ENCODE measurements at places on chromosomes 6 and 20.

GRCh38 chr6:8110725-8111124, 8.4 kb upstream of the EEF1E1 start:
- DNase-seq, result no peak

- no peak for DNase-seq
These were observed 23.6 kb upstream of the SCAF8 start for GRCh38 chr6:154709621-154710020.

GRCh38 chr20:11459090-11459890, 458.4 kb upstream of the BTBD3 start:
- no peak for DNase-seq

- DNase-seq, result no peak
These were observed 152.7 kb upstream of the SLC22A16 start for GRCh38 chr6:110629153-110629552.

DNA sequence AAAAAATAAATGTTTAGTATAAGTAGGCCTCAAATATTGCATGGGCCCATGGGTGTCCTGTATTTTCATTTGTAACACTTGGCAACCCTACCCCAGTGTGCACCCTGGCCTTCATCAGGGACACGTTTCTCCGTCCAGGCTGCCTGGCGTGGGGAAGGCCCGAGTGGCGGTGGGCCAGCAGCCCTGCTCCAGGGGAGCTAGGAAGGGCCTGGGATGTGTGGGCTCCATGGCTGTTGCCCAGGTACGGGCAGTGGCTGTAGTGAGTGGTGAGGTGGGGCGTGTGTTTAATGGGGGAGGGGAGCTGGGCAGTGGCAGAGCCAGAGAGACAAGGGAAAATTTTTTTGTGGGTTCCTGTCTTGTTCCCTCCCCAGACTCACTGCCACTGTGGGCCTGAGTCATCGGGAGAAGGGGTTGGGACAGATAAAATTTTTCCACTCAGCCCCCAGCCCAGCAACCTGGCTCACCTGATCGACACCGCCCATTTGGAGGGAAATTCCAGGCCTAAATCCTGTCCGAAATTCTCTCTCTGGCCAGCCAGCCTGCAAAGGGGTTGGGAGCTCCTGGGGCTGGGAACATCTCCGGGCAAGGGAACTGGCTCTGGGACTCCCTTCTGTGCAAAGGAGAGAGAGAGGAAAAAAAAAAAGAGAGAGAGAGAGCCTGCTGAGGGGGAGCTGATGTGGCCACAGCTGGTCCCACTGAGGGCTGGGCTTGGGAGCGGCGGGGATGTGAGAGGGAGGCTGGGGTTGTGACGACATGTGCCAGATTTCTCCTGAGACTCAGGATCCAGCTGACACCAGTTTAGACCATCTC, 32.5 kb upstream of the VEGFA start:
- DNase-seq, result no peak

DNA sequence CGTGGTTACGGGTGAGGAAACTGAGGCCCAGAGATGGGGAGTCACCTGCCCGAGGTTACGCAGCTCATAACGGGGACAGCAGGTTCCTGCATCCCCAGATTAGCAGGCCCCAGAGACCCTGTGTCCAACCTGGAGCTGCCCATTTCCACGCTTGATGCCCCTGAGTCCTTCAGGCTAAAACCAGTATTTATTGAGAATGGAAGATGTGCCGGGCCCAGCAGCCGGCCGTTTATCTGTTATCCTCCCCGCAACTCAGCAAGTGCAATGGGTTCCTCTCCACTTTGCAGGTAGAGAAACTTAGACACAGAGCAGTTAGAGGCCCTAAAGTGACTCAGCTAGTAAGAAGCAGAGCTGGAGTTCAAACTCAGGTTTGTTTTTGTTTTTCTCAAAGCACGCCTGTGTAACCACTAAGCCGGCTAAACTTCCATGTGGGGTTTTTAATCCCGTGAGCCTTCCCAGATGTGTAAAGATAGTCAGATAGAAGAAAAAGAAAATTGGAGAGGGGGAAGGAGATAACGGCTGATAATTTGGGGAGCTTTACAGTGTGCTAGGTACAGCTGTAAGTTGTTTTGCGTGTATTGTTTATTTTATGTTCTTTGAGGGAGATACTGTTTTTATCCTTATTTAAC, 775 bp downstream of the PFDN4 start:
- DNase-seq, result no peak

- DNase-seq, result no peak
These were observed 271.9 kb upstream of the MARCKS start for GRCh38 chr6:113585246-113585645.

- no peak for DNase-seq
These were observed 668 bp downstream of the PKIB start for GRCh38 chr6:122610690-122611455.

DNA sequence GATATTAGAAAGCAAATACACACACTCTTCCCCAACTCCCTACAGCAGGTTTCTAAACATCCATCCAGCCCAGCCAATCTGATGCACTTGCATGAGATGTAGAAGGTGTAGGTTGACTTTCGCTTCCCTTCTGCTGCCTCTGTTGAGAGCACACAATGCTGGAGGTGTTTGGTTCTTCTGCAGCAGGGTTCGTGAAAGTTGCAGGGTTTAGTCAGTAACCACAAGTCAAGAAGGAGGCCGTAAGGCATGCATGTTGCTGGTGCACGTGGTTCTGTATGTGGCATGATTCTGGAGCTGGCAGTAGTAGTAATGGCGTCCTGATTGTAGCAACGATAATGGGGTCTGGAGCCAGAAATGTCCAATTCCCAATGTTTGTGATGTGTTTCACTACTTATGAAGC, 53.0 kb downstream of the DEK start:
- no peak for DNase-seq

DNA sequence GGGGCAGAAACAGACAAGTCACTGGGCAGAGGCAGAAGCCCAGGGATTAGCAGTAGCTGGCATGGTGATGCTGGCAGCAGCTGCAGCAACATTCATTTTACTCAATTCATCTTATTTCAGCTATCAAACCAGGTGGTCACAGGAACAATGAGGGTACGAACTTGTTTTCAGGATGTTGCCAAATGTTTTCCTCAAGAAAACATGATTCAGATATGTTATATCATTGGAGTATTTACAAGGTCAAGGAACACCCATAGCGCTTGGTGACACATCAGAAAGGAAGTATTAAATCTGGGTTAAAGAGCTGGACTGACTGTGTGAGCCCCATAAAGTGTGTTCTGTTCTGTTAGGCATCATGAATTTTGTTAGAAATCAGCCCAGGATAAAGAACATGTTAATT, 456.9 kb upstream of the ID4 start:
- no peak for DNase-seq

GRCh38 chr20:16808796-16809195, 60.6 kb downstream of the OTOR start:
- no peak for DNase-seq

DNA sequence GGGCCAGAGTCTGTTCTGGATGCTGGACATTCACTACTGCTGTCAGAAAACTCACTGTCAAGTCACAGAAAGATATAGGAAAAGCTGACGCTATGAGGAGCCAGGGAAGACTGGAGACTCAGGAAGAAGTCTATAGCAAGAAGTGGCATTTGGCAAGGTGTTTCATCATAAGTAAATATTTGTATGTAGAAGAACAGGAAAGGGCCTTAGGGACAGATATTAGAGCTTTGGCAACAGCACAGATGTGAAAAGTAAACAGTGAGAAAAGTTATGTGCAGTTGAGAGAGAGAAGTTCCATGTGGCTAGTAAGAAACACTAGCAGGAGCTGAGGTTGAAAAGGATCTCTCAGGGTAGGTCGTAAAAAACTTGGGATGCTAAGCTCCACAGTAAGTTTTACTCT, 868.9 kb downstream of the PHF3 start:
- no peak for DNase-seq

DNA sequence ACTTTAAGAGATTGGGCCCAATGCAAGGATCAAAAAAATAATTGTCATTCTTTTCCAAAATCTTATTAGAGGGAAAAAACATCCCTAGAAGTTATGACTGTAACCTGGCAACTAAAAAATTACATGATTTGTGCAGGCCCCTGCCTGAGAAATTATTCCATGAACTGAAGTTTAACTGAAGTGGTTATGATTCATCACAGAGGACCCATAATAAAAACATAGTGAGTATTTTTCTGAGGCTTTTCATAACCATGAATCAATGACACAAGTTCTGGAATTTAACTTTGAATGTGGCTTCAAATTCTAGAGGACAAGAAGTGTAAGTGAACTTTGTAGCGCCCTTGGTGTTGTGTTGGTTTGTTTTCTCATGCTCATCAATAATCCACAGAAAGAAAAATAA, 31.1 kb upstream of the CARMIL1 start:
- DNase-seq, result no peak

DNA sequence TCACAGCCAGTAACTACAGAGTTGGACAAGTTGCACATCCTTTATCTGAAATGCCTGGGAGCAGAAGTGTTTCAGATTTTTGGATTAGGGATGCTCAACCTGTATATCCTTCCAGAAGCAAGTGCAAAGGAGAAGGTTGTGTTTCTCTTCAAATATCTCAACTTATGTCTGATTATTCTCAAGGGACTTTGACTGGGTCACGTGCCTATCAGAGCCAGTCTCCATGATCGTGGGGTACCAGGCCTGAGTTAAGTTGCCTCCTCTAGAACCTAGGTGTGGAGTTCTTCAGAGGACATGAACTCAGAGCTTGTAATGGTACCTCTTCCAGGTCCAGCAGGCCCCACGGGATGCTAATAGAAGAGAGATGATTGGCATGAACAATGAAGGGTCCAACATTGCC, 7.8 kb downstream of the CD83 start:
- DNase-seq, result no peak

GRCh38 chr6:113539623-113540022, 317.5 kb upstream of the MARCKS start:
- no peak for DNase-seq

DNA sequence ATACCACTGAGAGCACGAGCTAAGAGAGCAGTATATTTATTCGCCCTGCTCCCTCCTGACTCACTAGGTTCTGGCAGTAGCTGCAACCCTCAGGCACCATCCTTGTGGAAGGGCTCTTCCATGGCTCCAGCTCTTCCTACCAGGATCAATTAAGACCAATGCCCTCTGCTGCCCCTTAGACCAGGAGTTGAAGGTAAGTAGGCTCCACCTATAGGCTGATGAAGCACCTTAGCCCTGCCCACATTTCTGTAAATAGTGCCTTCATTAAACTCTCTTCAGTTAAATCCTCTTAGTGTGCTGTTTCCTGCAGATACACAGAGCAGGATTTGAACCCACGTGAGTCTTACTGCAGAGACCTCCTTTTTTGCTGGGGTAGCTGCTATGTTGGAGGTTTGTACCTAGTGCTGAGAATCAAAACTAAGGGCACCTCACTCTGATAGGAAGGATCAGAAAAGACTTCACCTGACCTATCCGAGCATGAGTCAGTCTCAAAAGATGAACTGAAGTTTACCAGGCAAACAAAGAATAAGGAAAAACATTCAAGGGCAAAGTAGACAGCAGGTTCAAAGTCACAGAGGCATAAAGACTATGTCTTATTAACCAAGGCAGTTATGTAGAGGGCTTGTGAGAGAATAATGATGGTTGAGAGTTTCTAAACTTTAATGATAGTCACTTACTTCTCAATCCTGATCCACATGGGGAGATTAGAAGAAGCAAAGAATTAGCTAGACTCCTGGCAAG, 56.9 kb upstream of the BEND6 start:
- no peak for DNase-seq

- no peak for DNase-seq
These were observed 408.6 kb upstream of the ADGRB3 start for GRCh38 chr6:68226460-68226859.

GRCh38 chr6:136435101-136435500, 115.1 kb downstream of the MAP7 start:
- DNase-seq, result no peak

DNA sequence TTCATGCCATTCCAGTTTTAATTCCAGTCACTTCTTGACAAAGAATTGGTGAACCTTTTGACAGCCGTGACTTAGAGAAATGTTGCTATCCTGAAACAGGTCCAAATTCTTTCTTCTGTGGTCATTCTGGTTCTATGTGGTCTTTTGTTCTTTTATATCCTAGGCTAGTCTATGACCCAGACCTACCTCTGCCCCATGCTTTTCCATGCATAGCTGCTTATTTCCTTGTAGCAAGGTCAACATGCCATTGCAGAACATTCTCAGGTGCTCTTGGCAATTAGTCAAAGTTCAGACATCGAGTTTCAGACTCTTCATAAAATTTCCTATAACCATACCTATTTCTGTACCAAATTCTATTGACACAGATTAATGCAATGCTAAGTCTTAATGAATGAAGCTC, 202.6 kb downstream of the PLCB1 start:
- DNase-seq, result no peak

- no peak for DNase-seq
These were observed 64.8 kb upstream of the RCAN2 start for GRCh38 chr6:46556053-46556452.

- no peak for DNase-seq
These were observed 18.4 kb downstream of the SCP2D1 start for GRCh38 chr20:18831830-18832499.

DNA sequence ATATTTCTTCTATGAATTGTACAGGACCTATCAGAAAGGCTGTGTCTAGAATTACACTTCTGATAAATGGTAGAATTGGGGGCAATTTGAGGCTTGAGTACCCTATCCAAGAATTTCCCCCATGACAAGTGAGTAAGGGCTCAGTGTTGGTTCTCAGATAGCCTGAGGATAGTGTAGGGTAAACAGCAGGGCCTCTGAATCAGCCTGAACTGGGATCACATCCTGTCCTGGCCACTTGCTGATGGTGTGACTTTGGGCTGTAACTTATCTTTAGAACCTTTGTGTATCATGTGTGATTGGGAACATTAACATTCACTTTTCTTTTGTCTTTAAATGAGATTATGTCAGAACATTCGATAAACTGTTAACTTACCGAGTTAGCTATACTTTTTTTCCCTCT, 151.0 kb downstream of the CLIC5 start:
- DNase-seq, result no peak

GRCh38 chr6:63839485-63839884, 203.9 kb downstream of the PHF3 start:
- no peak for DNase-seq

- DNase-seq, result no peak
These were observed 18.0 kb upstream of the CLDN20 start for GRCh38 chr6:155245831-155246230.

DNA sequence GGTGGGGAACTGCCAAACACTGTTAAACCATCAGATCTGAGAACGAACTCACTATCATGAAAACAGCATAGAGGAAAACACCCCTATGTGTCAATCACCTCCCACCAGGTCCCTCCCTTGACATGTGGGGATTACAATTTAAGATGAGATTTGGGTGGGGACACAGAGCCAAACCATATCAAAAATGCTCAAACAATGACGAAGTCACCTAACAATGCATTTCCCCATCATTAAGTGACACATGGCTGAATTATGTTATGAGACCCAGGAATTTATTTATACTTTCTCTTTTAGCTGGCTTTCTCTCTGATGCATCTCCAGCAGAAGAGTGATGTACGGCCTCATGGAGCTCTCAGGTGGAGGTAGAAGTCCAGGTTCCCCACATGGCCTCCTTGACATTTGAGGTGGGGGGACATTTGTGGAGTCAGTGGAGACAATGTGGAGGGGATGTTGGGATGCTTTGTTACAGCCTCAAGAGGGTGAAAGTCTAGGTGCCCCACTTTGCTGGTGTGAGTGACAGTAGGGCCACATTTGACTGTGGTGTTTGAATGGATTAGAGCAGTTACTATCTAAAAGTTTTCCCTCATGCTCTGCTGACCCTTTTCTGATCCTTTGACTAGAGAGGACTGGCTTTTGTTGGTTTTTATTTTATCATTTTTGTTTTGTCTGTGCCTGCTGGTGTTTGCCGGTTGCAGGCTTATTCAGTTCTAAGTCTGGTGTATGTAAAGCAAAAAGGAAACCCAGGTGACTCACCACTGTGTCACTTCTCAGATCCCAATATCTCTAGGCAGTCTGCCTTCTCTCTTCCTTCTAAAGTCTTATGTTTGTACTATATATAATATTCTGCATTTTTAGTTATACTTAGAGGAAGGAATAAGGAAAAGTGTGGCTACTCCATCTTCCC, 18.5 kb upstream of the DCBLD1 start:
- no peak for DNase-seq
